ENCODE measurements at places on chromosomes 4 and X.

GRCh38 chrX:48800574-48801279 is 1.1 kb upstream of the HDAC6 start:
- DNase-seq, result no peak

GRCh38 chr4:145786261-145786660 is 106.3 kb downstream of the C4orf51 start:
- DNase-seq, result no peak

GRCh38 chr4:145938618-145939440 is at the start of gene ZNF827:
ZNF827 (minus strand) TSS chr4:145938823; CDS start chr4:145938407, 416 bp downstream.
- peak; percentile 34 for DNase-seq

DNA sequence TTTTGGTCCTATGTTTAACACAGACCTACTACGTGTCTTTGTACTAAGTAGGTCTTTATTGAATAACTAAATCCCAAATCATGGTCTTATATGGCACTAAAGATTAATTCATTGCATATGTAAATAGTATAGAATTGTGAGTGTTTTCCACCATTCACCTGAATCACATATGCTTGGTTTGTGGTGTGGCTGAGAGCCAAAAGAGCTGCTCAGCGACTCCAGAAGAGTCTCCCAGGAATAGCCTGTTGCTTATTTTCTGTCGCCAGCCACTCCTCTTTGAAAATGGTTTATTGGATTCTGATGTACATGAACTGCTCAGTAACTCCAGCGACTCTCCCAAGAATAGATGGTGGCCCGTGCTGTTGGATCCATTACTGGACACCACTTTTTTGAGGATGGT is 184.5 kb downstream of the CLCN4 start:
- no peak for DNase-seq
